Activated naive CD8-positive, alpha-beta T cell treated with anti-CD3 and anti-CD28 coated beads, Interleukin-2, amount 10 ng/mL, durations not matched to agents 7 days and 5 days (primary cell): ENCODE measurements at places on chromosomes 1 and 21.
A peak's percentile ranks its signal among the peaks of the same experiment; 100 is the strongest.

DNA sequence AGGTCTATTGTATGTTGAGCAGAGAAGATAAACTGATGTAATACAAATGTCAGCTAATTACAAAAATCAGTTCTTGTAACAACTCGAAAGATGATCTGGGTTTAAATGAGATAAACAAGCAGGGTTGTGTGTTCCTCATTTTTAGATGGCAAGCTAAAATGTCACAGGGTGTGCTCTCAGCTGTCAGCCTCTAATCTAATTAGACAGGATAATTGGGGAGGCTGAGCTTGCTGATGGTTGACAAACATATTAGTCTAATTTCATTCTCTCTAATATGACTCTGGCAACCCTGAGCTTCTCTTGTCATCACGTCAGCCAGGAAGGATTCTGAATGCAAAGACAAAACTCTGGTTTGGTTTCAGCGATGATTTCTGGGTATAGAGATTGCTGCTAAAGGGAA is 335.3 kb upstream of the KAZN start:
- no peak for DNase-seq

DNA sequence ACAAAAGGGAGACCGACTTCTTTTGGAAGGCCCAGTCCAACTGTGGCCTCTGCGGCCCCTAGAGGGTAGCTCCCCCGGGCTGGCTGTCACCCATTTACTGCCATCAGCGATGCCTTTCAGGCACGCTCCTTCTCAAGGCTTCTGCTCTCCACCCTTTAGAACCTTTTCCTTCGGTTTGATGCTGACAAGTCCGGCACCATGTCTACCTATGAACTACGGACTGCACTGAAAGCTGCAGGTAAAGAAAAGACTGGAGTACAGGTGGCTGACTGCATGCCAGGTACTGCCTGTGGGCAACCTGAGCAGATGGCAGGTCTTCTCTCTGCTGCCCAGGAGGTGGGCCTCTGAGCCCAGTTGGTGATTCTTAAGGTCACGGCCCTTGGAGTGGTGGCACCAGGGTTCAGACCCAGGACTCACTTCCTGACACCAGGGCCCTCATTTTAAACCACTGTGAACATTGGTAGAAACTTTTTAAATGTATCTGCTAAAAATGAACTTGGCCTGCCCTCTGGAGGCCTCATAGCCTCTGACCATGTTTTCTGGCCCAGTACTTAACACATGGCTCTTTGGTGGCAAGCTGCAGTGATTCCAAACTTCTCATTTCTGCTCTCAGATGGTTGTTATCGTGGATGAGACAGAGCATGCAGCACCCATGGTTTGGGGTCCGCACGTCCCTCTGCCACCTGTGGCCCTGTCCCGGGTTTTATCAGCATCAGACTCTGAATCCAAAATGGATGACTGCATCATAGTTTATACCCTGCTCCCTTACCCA is 45.7 kb downstream of the CAPN9 start:
- DNase-seq, result no peak

DNA sequence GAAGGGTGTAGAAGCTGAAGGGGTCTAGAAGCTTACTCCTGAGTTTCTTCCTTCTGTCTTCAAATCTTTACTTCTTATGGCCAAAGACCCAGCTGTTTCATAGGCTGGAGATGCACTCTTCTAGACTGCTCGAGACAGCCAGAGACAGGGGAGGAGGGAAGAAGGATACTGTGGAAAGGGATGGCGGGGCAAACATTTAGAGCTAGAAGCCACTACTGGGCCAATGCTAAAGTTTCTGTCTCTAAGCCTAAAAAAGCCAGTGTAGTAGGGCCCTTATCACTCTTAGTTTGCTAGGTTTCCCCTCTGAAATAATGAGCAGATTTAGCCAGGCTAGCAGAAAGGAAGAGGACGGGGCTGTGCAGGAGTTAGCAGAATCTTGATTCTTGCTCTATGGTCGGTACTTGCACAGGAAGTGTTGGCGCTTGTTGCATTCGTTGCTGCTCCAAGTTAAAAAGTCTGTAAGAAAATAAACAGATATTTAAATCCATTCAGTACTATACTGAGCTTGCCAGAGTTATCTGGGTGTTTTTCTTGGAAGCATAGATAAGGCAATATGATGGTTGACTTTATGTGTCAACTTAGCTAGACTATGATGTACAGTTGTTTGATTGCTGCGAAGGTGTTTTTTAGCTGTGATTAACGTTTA is 16.9 kb downstream of the REG4 start:
- DNase-seq, result no peak

- peak; percentile 59 for DNase-seq
Measured at GRCh38 chr1:3902111-3902511, 2.0 kb upstream of the C1orf174 start.

DNA sequence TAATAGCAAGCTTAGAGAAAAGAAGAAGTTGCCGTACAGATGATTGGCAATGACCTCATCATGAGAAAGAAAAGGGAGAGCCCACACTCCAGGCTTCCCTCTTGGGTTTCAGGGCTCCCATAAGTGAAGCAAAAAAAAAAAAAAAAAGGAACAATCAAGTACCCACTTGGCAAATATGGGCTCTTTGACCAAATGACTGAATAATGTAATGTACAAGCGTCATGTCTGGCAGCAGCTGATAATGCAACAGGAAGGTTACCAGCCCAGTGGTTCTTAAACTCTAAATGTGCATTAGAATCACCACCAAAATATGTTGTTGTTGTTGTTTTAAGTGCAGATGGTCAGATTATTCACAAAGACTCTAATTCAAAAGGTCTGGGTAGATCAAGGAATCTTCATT is 13.5 kb downstream of the TNFSF4 start:
- DNase-seq, result no peak
